Germinal center (tissue), 1 donor: ENCODE measurements at places on chromosomes 3 and 15.

DNA sequence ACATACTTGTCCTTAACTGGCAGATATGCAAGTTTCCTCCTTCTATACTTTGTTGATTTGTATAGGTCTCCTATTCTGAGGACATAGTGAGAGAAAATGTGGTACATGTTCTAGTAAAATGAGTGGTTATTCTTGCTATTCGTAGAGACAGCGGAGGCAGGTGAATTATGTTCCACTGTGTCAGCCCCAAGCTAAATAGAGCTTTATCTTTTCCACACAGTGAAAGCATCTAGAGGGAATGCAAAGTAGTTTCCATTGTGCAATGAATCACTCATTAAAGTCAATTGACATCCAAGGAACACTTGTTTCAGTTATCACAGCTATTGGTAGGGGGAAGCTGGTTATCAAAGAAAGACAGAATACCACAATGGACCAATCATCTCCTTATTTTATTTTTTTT, 262.4 kb downstream of the NLGN1 start:
- no peak for DNase-seq

DNA sequence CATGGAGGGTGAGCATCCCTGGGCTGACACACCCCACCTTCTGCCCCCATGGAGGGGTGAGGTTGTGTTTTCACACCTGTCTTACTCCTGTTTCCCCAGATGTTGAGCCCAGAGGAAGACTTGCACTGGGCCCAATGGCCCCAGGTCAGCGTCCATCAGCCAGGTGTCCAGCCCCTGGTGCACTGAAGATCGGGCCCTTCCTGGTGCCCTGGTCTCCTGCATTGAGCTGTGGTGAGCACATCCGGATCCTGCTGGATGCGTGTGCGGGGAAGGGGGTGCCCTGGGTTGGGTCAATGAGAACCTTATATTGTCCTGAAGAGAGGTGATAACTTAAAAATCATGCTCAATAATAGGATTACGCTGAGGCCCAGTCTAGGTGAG, 227.3 kb downstream of the SNRPN start:
- no peak for DNase-seq

DNA sequence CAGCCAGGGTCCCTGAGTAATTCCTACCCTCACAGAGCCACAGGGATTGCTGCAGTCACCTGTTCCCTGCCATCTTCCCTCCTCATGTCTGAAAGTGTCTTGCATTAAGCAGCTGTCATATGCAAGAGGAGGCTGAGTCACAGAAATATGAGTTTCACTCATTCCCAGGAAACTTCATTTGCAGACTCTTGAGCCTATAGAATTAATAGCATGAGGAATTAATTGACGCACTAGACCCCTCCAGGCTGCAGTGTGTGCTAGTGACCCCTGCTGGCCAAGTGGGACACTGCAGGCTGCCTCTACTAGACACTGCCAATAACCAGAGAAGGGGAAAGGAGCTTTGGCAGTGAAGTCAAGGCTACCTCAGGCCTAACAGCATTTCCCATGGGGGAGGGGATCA, 50.6 kb upstream of the SLC6A1 start:
- peak; percentile 12 for DNase-seq

DNA sequence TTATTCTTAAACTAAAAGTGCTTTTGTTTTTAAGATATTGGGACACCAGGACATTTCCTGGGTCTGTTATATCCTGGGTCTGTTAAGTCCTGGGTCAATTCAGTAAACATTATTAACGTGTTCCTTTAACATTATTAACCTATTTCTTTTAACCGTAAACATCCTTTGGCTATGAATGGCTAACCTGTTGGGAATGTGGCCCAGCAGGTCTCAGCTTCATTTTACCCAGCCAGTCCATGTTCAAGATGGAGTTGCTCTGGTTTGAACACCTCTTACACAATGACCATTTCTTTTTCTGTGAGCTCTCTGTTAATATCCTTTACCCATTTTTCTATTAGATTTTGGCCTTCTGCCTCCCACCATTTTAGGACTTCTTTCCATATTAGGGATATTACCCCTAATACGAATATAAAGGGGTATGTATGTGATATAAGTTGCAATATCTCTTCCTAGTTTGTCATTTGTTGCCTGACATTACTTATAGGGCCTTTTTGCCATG, 88.9 kb upstream of the NEDD4 start:
- DNase-seq = no peak

GRCh38 chr3:60096403-60096802, 1046.6 kb upstream of the CFAP20DC start:
- no peak for DNase-seq

DNA sequence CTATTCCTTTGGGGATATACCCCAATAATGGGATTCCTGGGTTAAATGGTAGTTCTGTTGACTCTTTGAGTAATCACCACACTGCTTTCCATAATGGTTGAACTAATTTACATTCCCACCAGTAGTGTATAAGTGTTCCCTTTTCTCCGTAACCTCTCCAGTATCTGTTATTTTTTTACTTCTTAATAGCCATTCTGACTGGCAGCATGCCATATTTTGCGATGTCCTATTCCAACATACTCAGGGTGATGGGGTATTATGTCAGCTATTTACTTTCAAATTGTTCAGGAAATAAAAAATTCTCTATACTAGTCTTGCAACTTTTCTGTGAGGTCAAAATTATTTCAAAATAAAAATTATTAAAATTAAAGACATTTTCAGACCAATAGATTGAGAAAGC, 9.1 kb upstream of the PARP14 start:
- DNase-seq = no peak

- no peak for DNase-seq
Measured at GRCh38 chr3:140655678-140656077, 22.2 kb upstream of the TRIM42 start.

- no peak for DNase-seq
Measured at GRCh38 chr3:134939978-134940377, 144.9 kb downstream of the EPHB1 start.

DNA sequence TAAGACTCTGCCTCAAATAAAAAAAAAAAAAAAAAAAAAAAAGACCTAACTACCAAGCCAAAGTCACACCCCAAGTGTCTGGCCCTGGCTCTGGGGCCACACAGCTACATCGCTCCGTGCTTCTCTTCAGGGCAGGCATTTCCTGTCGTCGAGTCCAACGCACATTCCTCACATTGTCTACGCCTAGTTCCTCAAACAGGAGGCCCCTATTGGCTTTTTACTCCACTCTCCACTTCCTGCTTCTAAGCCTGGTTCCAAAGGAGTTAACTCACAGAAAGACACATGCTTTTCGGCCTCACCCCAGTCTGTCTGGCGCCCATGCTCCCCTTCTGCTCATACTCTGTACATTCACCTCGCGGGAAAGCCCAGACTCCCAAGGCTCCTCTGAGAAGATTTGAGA, 28.8 kb downstream of the KNG1 start:
- no peak for DNase-seq

DNA sequence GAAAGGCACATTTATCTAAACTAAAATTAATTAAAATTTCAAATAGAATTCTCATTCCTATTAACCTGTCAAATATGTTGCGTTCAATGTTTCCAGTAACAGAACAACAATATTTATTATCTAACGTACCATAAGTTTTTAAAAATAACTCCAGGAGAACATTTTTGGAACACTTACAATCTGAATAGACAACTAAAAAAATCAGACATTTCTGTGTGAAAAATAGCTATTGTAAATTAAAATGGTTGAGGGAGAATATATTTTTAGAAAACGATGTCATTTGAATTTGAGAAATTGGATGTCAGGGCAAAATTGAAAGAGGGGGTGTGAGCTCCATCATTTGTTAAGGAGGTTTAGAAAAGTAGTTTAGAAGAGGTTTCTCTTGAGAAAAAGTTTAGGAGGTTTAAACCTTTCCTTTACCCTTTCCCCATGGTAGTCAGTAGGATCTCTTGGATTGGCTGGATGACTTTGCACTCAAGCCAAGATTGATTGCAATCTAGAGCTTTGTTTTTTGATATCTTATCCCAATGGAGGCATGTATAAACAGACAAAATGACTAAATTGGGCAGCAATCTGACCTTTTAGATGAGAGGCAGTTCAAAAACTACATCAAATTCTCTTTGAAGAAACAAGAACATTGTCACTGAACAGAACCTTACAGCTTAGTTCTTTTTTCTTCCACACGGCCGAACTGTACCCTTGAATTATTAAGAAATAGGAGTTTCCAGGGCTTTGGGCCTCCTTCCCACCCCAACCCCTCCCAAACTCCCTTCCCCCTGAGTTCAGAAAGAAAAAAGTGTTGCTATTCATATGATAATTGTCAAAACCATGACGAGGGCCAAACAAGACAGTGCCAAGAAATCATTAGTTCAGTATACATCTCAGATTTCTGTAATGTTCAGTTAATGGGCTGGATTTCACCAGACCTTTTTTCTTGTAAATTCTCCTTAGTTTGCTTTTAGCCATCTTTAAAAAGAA, 79.7 kb upstream of the CDIN1 start:
- no peak for DNase-seq

DNA sequence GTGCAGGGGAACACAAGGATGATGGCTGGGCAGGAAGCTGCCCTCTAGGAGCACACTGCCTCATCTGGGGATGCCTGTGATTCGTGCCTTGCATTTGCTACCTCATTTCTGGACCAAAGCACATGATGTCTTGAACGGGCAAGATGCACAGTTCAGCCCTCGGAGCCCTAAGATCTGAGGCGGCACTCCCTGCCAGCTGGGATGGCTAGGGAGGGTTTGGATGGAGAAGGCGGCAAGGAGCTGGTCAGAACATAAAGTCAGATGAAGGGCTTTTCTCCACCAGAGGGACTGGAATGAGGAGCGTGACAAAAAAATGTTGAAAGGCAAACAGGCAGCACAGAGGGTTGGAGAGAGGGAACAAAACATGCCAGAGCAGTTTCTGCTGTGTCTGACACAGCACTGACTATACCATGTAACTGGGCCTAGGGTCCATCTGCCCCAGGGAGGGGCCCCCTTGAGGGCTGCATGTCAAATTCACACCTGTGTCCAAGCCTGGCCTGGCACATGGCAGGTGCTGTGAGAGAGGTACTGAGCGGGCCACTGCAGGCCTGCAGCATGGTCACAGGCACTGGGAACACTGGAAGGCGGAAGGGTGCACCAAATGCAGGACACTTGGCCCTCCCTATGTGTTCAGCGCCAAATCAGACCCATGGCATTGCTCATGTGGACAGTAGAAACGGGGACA, 21.7 kb downstream of the TMEM43 start:
- DNase-seq = no peak

DNA sequence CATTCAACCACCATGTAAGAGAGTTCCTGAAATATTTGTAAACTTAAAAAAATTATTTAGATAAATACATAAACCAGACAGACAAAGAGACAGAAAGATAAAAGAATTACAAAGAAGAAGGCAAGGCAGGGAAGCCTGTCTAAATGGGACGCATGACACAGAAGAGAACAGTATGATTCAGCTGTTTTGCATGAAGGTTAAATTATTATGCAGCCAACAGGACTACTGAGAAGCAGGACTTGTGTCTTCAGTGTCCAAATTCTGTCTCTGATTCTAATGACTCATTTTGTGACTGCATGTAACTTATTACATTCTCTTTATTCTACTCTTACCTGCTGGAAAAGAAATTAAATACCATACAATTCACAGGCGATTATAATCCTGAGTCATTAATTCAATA, 340.4 kb upstream of the KCNMB2 start:
- DNase-seq = no peak

DNA sequence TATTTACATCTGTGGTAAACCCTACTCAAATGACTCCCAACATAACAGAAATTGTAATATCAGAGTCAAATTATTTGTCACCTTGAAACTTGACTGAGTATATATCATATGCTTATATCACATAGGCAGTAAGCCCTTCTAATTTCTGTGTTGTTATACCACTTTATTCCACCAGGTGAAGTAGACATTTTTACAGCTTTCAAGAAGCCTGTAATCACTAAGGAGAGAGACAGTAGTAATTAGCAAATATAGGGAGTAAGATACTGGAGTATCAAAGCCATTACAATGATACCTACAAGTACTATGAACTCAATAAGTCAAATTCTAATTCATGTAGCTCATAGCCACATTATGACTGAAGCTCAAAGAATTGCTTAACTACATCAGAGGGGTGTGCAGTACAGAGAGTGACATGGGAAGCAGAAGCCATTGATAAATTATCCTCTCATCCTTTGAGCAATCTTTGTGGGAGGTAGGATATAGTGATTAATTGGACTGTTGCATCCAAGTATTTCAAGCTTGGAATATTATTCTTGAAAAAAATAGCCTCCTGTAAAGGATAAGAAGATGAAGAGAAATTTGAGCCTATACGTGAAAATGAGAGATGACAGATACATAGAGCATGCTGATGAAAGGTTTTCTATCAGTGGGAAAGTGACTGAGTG, 1005.9 kb downstream of the ZPLD1 start:
- no peak for DNase-seq

GRCh38 chr15:73050561-73051295, 1.5 kb upstream of the NEO1 start:
- no peak for DNase-seq
